ENCODE measurements at places on chromosomes 12 and 14. TPM values are rescaled to one million over a fixed set of nuclear protein-coding genes. Genes with fewer than 3 reads are reported as not detected.

GRCh38 chr12:128792398-128792797 lies 31.4 kb downstream of the SLC15A4 start:
- no peak for DNase-seq

Gene LRTM2
- not detected for total RNA-seq

Gene ASCL1
- not detected for total RNA-seq

DNA sequence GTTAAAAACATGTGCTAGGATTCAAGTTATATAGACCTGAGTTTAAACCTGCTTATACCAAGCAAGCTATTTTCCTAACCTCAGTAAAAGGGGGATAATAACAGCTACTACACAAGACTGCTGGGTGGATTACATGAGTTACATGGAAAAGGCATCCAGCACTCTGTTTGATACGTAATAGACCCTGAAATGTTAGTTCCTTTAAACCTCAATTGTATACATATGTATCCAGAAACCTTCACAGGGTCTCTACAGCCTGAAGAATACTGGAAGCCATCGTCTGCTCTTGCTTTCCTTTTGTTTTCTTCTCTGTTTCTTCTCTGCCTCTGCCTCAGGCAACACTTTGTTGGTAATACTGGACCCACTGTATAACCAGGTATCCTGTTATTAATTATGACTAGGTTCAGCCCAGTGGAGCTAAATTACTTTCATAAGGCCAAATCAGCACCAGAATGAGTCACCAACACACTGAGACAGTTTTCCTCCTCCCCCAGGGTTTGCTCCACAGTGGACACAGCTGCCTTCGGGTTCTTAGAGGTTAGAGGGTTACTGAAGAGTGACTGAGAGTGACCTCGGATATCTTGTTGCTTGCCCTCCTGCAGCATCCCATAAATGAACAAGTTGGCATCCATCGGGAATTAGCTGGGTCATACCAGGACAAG lies 127.1 kb downstream of the CAPZA3 start:
- DNase-seq: no peak

DNA sequence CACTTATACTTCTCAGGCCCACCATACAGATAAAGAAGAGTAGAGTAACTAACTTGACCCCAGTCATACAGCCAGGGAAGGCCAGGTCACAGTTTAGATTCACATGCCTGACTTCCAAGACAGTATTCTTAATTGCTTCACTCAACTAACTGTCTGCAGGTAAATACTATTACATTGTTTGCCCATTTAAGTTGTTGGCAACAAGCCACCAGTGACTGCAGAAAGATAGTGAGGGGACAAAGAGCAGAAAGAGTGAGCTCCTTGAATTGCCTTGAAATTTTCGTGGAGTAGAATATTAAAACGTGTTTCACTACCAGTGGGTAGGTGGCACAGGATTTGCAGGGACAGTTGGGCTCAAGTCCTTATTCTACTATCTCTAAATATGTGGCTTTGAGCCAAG lies 146.3 kb upstream of the RMST start:
- DNase-seq: no peak

DNA sequence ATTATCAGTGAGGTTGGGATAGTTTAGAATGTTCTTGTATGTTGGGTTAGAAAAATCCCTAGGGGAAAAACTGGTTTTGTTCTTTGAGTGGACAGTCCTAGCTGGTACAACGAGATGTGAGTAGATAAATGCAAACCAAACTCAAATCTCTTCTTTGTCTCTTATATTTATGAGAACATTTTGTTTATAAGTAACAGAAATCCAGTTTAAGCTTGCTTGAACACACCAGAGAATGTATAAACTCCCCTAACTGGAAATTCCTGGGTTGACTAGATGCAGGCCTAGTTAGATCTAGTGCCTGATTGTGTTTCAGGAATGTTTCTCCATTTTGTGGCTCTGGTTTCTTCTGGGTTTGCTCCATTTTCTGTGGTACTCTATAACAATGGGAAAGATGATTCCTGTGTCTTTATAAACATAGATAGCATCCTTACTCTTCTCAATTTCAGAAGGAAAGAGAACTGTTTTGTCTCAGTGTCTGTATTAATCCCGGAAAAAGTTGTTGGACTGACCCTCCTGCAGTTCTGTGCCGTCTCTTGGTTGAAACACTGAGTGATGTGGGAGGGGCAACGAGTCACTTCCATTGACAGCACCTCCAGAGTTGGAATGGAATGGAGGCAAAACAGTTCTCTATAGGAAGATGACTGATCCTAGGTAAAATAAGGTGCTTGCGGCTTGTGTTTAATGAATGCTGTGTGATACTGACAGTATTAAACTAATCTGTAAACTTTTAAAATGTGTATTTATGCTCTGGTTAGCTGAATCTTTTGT lies 244.8 kb downstream of the TMTC2 start:
- DNase-seq: no peak

Gene TAS2R9
- total RNA-seq: not detected

Gene ZFYVE21
- 39.8 TPM for total RNA-seq

- no peak for DNase-seq
Observed at GRCh38 chr12:48796976-48797375, 8.1 kb upstream of the ADCY6 start.
